ENCODE measurements at places on chromosomes 3 and 15.

DNA sequence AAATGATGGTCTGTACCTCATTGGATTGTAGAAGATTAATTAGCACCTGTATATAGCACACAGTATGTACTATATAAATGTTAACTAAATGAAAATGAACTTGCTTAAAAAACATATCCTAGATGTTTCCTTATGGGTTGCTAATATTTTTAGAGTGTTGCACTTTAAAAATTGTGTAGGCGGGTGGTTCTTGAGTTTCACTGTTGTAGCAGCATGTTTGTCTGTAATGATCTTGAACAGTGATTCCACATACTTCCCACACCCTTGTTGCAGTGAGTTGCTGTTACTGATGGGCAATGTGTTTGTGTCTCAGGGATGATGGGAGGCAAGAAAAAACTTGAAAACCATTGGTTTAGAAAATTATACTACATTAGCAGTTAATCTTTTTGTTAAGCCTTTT is 22.0 kb downstream of the USP3 start:
- no peak for DNase-seq

DNA sequence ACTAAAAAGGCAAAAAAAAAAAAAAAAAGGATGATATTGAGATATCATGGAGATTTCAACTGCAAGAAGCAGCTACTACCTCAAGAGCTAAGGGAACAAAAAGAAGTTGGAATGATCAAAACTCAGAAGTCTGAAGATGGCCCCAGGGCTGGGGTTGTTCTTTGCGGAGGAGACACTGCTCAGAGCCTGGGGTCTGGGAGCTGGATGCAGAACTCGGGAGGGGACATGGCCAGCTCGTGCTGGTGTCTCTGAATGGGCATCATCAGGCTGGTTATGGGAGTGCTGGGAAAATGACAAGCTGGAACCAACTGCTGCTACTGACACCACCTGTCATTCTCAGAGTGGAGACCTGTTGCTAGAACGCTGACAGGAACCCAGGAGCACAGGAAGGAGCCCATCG is 14.2 kb upstream of the ADIPOQ start:
- no peak for DNase-seq

DNA sequence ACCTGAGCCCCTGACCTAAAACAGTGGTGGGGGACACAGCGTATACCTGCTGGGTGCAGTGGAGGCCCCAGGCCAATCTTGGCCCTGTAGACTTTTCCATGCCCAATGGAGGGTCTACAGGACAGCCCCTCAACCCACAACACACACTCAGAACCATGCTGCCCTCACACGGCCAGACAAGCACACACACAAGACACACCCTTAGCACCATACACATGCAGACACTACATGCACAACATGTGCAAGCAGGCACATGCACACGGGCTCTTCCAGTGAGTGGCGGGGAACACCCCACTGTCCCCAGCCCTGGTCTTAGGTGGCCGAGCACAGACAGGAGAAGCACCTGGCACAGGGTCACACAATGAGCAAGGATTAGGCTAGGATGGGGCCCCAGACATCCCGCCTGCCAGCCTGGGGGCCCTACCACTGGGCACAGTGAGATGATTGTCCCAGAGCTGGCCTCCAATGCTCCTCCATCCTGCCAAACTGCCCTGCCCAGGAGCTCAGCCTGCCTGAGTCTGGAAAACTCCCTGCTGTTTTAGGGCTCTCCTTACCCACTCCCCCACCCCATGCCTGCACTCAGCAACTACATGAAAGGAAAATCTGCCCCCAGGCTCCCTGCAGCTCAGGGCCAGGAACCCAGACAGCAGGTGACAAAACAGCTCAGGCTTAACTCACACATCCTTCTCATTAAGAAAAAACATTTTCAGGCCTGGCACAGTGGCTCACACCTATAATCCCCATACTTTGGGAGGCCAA is 15.8 kb downstream of the IQSEC1 start:
- no peak for DNase-seq

DNA sequence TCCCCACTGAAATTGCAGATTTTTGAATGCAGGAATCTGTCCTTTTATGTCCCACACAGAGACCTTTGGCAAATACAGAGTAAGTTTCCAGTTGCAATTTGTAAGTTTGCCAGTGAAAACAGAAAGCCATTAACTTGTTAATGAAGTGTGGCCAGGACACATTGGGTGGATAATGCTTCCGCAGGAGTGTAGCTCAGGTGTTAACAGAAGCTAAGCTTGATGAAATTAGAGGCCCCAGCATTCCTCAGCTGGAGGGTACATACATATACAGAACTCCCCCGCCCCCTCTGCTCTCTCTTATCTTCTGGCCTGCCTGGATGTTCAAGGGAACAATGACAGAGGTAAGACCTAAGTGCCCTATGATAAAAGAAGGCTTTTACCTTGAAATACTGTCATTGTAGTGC is 8.1 kb upstream of the LRRC2 start:
- DNase-seq = no peak

GRCh38 chr3:124517306-124517705 is 212.9 kb upstream of the UMPS start:
- DNase-seq = no peak

GRCh38 chr15:69677403-69677802 is 224.8 kb downstream of the RPLP1 start:
- no peak for DNase-seq

All from AG04449 (cell line).